ENCODE measurements at places on chromosomes 16 and 17.

GRCh38 chr16:79316004-79316458 is 284.5 kb downstream of the MAF start:
- DNase-seq: peak; percentile 84

GRCh38 chr16:77645764-77646163 is 76.5 kb upstream of the NUDT7 start:
- DNase-seq: no peak

DNA sequence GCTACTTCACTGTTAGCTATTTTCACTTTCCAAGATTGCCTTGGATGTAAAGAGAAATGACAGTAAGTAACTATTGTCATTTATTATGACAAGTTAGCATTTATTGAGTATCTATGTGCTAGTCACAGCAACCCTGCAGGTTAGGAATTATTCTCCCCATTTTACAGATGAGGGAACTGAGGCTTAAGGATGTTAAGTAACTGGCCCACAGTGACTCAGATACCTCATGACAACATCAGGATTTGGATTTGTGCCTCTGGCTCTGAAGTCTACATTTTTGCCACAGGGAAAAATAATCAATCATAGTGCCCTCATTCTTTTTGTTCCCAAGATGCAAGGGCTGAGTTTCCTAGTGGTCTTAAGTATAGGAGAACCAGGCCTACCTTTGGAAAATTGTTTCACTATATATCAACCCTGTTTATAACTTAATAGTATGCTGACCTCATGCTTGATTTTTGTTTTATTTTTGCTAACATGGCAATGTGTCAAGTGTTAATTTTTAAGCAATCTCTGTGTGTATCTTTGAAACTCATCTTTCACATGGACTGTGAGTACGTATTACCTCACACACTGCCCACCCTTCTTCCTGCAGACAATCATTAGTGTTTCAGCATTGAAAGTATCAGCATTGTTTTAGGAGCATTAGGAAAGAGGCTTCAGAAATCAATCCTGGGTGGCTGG is 105.0 kb downstream of the TANGO6 start:
- DNase-seq: no peak

- DNase-seq: no peak
Measured at GRCh38 chr17:35900280-35900679, 20.1 kb upstream of the CCL5 start.

- DNase-seq: no peak
Measured at GRCh38 chr17:57369509-57369945, 113.2 kb downstream of the MSI2 start.

GRCh38 chr17:64040206-64040605 is 19.8 kb upstream of the ICAM2 start:
- no peak for DNase-seq

- DNase-seq: peak; percentile 75
Measured at GRCh38 chr17:49260011-49260816, 29.6 kb upstream of the PHOSPHO1 start.

GRCh38 chr16:71693164-71693563 is 31.3 kb downstream of the PHLPP2 start:
- no peak for DNase-seq

- no peak for DNase-seq
Measured at GRCh38 chr16:27322858-27323780, 9.3 kb downstream of the IL4R start.

DNA sequence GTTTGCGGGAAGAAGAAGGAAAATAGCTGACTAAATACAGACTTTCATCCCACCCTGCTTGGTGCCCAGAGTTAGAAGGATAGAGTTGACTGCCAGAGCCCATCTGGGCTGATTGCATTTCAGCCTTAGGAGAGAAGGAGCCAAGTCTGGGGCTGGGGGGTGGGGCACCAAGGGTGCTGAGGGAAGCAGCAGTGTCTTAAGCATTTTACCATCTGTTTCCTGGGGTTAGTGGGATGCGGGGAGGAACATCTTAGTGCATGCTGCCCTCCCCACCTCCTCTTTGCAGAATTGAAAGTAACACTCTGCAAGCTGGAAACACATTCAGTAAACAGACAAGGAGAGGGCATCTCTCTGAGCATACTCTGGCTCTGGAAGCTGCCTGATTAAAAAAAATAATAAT is 1.5 kb upstream of the ARL5C start:
- DNase-seq: no peak

DNA sequence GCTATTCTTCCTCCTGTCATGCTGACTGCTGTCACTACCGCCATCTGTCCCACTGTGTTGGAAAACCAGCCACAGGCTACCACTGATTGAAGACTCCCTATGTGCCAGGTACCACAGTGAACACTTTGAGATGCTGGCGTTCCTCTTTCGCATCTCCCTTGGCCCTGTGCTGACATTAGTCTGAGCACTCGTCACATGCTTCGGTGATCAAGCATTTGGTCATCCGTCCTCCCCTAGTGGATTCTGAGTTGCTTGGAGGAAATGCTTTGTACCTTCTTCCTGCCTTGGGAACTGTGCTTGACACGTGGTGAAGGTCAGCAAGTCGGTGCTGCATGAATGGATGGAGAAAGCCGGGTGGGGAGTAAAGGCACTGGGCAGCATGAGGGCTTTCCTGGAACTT is 260.1 kb downstream of the SNX29 start:
- no peak for DNase-seq

- DNase-seq: no peak
Measured at GRCh38 chr16:81543571-81543970, 99.0 kb downstream of the CMIP start.

- peak; percentile 29 for DNase-seq
Measured at GRCh38 chr17:82440991-82441627, 9.4 kb downstream of the CYBC1 start.

DNA sequence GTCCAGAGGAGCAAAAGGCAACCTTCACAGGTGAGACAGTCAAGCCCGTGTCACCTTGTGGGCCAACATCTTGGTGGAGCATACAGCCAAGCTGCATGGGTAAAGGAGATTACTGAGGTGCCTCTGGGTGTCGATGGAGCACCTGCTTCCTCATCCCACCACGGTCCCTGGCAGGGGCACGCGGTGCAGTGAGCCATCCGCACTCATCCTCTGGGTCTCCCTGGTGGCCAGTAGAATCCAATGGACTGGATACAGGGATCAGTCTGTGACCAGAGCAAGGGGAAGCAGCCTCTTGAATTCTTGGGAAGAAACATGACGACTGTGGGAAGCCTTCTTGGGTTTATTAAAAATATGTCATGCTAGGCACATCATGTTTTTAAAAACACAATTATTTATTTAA is 4.8 kb upstream of the WSCD1 start:
- no peak for DNase-seq

GRCh38 chr16:55470533-55471371 is 8.2 kb upstream of the MMP2 start:
- DNase-seq: no peak

DNA sequence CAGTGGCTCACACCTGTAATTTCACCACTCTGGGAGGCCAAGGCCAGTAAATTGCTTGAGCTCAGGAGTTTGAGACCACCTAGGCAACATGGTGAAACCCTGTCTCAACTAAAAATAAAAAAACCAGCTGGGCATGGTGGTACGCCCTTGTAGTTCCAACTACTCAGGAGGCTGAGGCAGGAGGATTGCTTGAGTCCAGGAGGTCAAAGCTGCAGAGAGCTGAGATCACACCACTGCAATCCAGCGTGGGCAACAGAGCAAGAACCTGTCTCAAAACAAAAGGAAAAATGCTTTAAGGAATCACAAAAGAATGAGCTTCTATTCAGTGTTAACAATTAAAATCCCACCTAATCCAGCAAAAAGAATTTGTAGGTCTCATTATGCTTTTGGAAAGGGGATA is 5.9 kb downstream of the PRR11 start:
- no peak for DNase-seq

DNA sequence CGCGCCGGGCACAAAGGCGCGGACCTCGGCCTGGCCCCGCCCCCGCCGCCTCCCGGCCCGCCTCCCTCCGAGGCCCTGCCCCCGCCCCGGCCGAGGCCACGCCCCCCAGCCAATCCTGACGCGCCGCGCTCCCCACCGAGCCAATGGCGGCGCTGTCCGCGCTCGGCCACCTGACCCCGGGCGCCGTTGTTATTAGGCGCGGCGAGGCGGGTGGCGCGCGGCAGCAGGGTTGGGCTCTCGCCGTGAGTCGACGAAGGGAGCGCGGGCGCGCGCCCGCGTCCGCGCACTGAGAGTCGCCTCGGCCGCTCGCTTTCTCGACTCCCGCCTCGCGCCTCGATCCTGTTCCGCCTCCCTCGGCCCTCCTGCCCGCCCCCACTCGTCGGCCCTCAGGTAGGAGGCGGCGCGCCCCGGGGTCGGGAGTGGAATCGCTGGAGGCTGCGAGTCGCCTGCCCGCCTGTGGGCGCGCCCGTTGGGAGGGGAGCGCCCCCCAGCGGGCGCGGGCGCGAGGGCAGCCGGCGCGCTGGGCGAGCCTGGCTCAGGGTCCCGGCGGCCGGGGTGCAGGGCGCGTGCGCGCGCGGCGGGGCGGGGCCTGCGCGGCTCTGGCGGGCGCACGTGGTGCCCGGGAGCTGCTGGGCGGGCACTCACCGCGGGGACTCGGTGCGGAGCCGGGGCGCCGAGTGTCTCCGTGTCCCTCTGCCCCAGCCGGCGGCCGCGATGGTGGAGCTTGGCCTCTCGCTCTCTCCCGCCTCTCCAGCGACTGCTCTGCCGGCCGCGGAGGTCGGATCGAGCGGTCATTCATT is 405 bp upstream of the CBLN1 start:
- peak; percentile 83 for DNase-seq

- peak; percentile 78 for DNase-seq
Measured at GRCh38 chr17:489758-490329, 137.2 kb upstream of the RPH3AL start.

DNA sequence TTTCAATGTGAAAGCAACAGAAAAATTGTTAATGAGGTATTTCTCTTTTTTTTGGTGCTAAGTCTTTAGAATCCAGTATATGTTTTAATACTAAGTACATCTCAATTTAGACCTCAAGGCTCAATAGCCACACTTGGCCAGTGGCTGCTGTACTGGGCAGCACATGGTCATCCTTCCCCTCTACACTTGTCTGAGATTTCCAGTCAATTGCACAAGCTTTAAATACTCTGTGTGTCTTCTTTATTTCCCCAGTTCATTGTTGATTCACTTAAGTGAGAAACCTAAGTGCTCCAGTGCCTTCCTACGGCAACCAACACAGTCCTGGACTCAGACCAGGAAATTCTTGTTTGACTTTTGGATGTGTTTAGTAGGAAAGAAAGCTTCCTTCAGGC is 62.2 kb downstream of the TNRC6C start:
- no peak for DNase-seq

DNA sequence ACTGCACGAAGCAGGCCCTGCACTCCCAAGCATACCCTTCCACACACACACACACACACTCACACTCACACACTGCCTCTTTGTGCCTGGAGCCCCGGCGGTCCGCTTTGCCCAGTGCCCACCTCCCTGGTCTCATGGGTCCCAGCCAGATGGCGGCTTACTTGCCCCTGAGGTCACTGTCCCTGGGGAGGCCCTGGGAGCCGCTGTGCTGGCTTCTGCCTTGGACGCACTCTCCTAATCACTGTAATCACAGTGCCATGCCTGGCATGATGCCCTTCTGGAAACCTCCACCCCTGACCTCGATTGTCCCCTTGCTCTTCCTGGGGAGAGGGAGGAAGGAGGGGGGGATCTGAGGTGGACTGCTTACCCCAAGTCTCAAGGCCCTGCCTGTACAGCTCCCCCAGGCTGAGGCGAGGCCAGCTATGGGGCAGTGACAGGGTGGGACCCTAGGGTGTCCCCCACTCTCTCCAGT is 36.0 kb downstream of the ARHGAP23 start:
- DNase-seq: no peak

- DNase-seq: no peak
Measured at GRCh38 chr17:21345236-21345635, 30.9 kb upstream of the KCNJ12 start.

DNA sequence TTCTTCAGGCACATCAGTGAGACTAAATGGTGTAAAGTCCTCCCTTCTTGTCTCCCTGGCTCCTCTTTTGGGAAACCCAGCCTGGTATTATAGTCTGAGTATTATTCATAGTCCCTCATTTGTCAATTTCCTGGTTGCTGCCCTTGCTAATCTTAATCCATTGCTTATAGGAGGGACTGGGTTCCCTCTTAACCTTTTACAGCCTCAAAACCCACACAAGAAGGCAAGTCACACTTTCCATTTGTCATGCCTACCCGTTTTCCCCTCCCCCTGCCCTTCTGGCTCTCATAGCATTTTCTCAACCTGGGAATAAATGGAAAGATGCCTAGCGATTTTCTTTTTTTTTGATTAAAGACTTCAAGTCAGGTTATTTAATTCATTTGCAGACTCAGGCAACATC is 124.8 kb downstream of the MAP2K6 start:
- peak; percentile 3 for DNase-seq

- DNase-seq: no peak
Measured at GRCh38 chr17:40707745-40708144, 4.2 kb upstream of the KRT24 start.

Data from stimulated activated CD4-positive, alpha-beta T cell treated with anti-CD3 and anti-CD28 coated beads, Interleukin-15, amount 100 ng/mL, for 24 hours (primary cell).